ENCODE measurements at places on chromosomes 2 and 18.

DNA sequence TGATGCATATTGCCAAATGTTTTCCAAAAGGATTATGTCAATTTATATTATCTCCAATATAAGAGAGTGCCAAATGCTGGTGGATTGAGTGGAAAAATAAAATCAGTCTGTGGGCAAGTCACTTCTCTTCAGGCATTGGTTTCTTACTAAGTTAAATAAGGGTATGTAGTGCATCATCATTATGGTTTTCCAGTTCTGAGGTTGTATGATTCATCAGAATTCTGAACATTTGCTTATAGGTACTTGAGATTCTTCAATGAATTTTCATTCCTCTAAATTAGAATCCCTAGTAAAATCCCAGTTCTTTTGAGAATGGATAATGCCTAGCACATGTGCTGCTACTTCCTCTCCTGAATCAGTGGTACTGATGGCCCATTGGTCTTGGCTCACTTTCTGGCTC is 188.9 kb upstream of the OSR1 start:
- no peak for DNase-seq

GRCh38 chr18:64165906-64166305 is 17.0 kb upstream of the LINC00305 start:
- DNase-seq, result no peak

- no peak for DNase-seq
Observed at GRCh38 chr2:25671622-25672021, 1.8 kb downstream of the DTNB start.

- no peak for DNase-seq
Observed at GRCh38 chr2:45275242-45275805, 266.1 kb upstream of the SIX2 start.

DNA sequence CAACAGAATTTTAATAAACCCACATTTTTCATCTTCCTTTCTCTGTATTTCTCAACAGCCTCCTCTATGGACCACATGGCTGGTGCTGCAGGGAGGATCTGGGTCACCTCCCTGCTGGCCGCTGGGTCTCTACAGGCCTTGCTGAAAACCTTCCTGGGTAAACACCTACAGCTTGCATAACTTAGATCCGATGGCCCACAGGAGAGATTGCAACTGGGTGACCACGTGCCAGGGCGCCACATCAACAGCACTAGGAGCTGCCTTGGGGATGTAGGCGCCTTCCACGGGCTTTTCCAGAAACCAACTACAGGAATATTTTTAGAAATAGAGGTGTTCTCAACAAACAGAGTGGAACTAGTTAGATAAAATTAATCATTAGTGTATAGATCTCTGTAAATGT is 19.4 kb downstream of the TMEM18 start:
- DNase-seq, result no peak

DNA sequence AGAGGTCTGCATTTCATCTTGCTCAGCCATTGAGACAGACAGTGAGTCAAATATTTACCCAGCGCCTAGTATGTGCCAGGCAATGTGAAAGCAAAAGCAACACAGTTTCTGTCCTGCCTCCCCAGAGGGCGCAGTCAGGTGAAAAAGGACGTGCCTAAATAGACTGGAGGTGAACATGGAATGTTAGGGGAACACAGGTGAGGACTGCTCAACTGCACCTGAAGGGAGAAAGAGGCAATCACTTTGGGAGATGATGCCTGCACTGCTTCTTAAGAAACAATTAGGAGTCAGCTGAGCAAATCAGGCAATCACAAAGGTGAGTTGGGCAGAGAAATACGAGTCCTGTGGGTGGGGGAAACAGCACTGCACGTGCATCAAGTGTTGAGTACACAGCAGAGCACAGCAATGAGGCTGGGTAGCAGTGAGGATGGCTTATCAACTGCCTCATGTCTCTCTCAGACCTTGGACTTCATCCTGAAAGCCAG is 218.3 kb upstream of the SMAD7 start:
- DNase-seq, result no peak

DNA sequence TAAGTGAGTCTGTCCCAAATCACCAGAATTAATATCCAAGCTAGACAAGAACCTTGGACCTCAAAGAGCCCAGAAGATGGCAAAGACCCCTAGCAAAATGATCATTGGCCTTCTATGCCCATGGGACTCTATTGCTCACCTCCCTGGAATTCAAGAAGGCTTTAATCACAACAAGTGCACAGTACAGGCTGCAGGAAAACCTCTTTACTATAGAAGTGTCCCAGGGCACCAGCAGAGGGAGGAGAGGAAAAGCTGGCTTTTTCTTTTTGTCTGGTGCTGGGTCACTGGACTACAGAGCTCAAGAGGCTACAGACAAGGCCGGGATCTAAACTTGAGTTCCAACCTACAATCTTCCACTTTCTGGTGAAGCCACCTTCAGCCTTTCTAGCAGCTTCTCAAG is 88.3 kb upstream of the PPP1CB start:
- DNase-seq, result no peak

GRCh38 chr2:109439390-109439786 is 174.4 kb downstream of the SEPTIN10 start:
- DNase-seq, result no peak

GRCh38 chr2:53182601-53183000 is 585.0 kb upstream of the CHAC2 start:
- no peak for DNase-seq

DNA sequence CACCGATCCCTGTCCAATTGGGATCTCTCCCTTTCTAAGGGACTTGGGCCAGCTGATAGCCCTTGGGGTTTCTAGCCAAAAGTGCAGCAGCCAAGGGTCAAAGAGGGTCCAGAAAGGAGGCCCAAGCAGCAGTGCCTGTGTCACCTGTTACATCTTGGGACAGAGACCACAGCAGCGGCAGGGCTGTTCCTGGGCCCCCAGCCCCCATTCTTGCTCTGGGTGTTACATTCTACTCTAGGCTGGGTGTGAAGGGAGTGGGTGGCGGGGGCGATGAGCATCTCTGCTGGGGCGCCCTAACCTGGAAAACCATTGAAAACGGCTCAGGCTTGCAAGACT is 1.2 kb downstream of the PAX3 start:
- no peak for DNase-seq

DNA sequence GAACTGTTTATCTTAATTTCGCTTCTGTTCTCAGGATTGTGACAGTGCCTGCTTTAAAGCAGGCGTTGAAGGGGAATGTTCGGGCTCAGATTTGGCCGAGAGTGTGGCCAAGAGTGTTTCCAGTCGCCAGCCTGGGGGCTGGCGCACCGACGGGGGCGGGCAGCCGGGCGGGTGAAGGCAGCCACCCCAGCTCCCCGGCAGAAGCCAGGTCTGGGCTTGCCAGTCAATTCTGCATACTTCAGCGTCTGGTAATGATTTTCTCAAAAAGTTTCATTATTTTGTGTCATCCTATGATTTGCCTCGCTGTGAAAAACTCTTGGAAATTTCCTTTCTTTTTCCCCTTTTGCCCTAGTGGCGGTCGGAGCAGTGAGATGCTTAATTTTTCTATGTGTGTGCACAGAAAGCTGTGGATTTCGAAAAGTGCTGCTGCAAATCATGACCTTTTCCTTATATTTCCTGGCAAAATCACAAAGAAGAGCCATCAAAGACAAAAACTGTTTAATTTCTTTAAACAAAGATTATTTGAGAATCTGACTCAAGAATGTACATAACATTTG is 856 bp downstream of the FAM228A start:
- no peak for DNase-seq

- no peak for DNase-seq
Observed at GRCh38 chr2:151525821-151526373, 116.2 kb downstream of the RIF1 start.

GRCh38 chr18:57146956-57147636 is at the start of gene BOD1L2:
TSS of gene BOD1L2 (plus strand) at chr18:57147087. CDS start at chr18:57147313, 226 bp downstream.
- no peak for DNase-seq

- DNase-seq, result no peak
Observed at GRCh38 chr2:42794271-42795046, 2.1 kb upstream of the HAAO start.

GRCh38 chr2:120988051-120988699 is 252.5 kb downstream of the GLI2 start:
- DNase-seq, result no peak

DNA sequence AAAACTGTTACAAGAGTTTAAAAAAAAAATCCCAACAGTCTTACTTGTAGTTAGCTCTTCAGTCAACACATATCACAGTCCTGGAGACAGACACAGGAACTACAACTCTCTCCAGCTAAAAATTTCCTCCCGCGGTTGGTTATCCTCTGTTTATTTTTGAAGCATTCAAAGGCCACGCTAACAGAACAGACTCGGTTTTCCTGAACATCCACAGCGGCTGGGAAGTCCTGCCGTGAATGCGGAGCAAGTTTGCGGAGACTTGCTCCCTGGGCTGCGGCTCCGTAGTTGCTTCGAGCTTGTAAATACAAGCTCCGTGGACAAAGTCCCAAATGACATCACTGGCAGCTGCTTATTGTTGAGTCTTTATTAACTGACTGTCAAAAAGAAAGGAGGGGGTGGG is at the start of gene NCKAP5:
Gene NCKAP5 (minus strand): TSS at position 292 of the 400 bp plus-strand sequence. CDS start 50,937 bp downstream, outside the sequence.
- DNase-seq, result no peak

GRCh38 chr18:38951633-38952032 is 1386.0 kb upstream of the CELF4 start:
- no peak for DNase-seq

- no peak for DNase-seq
Observed at GRCh38 chr2:12769492-12770105, 52.9 kb downstream of the TRIB2 start.

All from stimulated activated CD8-positive, alpha-beta memory T cell treated with anti-CD3 and anti-CD28 coated beads, Interleukin-7, amount 100 ng/mL, for 1 hour (primary cell).